Endothelial cell of umbilical vein (primary cell): ENCODE measurements at places on chromosomes 11 and 22. TPM values are rescaled to one million over a fixed set of nuclear protein-coding genes. Genes with fewer than 3 reads are reported as not detected.
A peak's percentile ranks its signal among the peaks of the same experiment; 100 is the strongest.

DNA sequence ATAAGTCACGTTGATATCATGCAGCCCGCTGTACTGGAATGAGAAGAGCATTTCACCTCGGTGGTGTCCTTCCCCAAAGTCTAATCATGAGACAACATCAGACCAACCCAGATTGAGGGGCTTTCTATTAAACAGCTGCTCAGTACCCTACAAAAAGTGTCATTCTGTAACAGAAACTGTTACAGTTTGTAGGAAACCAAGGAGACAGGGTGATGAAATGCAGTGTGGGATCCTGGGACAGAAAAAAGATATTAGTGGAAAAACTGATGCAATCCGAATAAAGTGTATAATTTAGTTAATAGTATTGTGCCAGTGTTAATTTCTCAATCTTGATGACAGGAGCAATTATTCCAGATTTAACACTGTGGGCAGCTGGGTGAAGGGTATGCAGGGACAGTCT, 128.0 kb downstream of the MICAL2 start:
- DNase-seq = no peak

GRCh38 chr11:103683576-103683975, 352.9 kb upstream of the DDI1 start:
- peak; percentile 83 for DNase-seq

DNA sequence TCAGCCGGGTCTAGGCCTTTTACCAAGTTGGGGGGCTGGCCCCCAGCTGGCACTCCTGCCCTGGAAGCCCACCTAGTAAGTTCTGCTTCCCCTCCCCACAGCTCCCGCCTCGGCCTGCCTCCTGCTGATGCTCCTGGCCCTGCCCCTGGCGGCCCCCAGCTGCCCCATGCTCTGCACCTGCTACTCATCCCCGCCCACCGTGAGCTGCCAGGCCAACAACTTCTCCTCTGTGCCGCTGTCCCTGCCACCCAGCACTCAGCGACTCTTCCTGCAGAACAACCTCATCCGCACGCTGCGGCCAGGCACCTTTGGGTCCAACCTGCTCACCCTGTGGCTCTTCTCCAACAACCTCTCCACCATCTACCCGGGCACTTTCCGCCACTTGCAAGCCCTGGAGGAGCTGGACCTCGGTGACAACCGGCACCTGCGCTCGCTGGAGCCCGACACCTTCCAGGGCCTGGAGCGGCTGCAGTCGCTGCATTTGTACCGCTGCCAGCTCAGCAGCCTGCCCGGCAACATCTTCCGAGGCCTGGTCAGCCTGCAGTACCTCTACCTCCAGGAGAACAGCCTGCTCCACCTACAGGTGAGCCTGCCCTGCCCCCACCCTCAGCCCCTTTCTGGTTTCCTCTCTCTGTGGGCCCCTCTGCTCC, 7.3 kb downstream of the RTN4RL2 start:
- DNase-seq = no peak

DNA sequence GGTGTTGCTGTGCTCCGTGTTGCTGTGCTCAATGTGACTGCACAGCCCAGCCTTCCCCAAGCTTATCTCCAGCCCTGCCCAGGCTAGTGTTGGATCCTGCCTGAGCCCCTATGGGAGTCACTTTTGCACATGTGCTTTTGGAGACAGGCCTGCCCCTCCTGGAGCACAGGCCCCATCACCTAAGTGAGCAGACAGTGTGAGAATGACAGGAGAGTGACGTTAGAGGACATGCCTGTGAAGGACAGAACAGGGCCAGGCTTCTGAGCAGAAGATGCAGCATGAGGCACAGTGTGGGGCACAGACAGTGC, 36.6 kb upstream of the SUSD2 start:
- DNase-seq = no peak

GRCh38 chr11:17351510-17352176, at the start of gene NCR3LG1:
Gene NCR3LG1 (plus strand): TSS chr11:17351800. CDS start chr11:17351970, 170 bp downstream.
- peak; percentile 55 for DNase-seq

The TH gene
- total RNA-seq = not detected in 2 replicates

DNA sequence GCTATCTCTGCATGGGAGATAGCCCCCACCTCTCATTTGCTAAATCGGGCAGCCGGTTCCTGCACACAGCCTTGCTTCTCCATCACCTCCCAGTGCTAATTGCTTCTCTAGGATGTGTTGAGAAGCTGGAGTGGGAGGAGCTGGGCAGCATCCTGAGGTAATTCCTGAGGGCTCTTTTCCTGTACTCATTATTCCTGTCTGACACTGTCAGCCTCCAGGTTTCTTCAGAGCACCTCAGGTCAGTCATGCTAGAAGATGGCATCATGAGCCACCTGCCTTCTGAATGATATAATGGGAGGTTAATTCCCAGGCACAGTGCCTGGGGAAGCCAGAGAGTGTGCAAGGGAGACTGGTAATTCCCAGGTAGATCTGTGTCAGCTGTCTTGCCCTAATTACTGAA, 133.0 kb downstream of the RAB38 start:
- DNase-seq = no peak

GRCh38 chr11:113906038-113906437, 1.4 kb downstream of the HTR3B start:
- no peak for DNase-seq
